ENCODE measurements at places on chromosomes 3 and 15.

- DNase-seq = no peak
These were observed 20.7 kb downstream of the PPP1R2 start for GRCh38 chr3:195522254-195523023.

DNA sequence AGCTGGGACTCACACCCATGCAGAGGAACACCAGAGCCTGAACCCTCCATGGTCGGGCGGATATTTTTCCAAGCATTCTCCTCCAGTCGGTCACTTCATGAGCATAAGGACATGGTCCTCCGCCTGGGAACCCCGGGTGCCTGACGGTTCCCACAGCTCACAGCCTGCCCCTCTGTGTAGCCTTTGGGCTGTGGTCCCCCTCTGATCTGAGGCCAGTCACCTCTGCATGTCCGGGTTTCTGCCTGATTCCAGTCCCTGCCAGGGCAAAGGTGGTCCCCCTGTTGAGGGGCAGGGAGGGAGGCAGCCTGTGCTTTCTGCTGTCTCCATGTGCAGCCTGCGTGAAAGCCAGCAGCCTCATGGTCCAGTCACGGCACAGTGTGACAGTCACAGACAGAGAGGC is 76.6 kb upstream of the KLF13 start:
- DNase-seq = no peak

- no peak for DNase-seq
These were observed 489.1 kb upstream of the CFAP20DC start for GRCh38 chr3:59538753-59539432.

- DNase-seq = no peak
These were observed 270.6 kb upstream of the HES1 start for GRCh38 chr3:193865339-193865738.

All from anterior cingulate cortex (tissue), 58 donors.